ENCODE measurements at places on chromosomes 2 and 18.
A peak's percentile ranks its signal among the peaks of the same experiment; 100 is the strongest.

DNA sequence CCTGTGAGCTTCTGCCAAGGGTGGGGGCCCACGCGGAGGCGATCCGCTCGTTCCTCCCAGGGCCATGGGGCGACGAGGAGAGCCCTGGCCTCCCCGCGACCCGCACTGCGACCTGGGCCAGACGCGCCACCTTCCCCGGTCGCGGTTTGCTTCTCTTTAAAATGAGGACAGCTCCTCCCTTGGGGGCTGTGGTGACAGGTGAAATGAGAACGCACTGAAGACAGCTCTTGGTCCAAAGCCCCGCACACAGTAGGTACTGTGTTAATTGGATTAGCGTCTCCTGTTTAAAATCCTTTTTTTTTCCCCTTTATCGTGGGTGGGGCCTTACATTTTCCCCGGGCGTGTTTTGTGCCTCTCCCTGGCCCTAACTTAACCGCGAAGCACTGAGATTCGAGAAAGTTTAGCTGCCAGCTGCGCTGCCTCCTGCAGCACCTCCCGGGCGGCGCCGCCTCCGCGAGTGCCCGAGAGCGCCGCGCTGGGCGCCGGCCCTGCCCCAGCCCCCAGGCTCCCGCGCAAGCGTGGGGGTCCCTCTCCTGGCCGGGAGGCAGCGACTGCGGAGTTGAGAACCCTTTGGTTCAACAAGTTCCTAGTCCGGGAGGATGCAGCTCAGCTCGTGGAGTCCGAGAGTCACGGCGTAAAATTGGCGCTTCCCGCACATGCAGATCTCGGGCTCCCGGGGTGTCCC lies 1.1 kb downstream of the HPCAL1 start:
- H3K27me3 ChIP-seq = no peaks in the 10 kb centered on the region
- peak overlapping the region; percentile 83 for H3K27ac ChIP-seq
- peaks cover 9% of the 10 kb centered on the region for H3K4me1 ChIP-seq
- ATAC-seq = no peak

- no peak for ATAC-seq
- no peaks in the 10 kb centered on the region for H3K27me3 ChIP-seq
- H3K4me3 ChIP-seq = no peak overlapping the region
- H3K27ac ChIP-seq = no peak overlapping the region
- no peaks in the 10 kb centered on the region for H3K36me3 ChIP-seq
These were observed 125.1 kb downstream of the TTC27 start for GRCh38 chr2:32752952-32753351.

- no peaks in the 10 kb centered on the region for H3K27me3 ChIP-seq
- no peak for ATAC-seq
- H3K36me3 ChIP-seq = no peaks in the 10 kb centered on the region
- no peak overlapping the region for H3K27ac ChIP-seq
These were observed 250.9 kb downstream of the PRKCE start for GRCh38 chr2:45902380-45902779.

- no peak overlapping the region for H3K27ac ChIP-seq
- no peaks in the 10 kb centered on the region for H3K27me3 ChIP-seq
- H3K36me3 ChIP-seq = no peaks in the 10 kb centered on the region
- H3K4me3 ChIP-seq = no peak overlapping the region
These were observed 5.4 kb downstream of the MRO start for GRCh38 chr18:50814395-50814794.

Measured in gastroesophageal sphincter (tissue), 4 donors.